ENCODE measurements at places on chromosomes 11 and 22. TPM values are rescaled to one million over a fixed set of nuclear protein-coding genes. Genes with fewer than 3 reads are reported as not detected.

GRCh38 chr11:85266646-85267045, 360.5 kb downstream of the DLG2 start:
- DNase-seq: no peak

The TMEM121B gene
- total RNA-seq: 0.04 TPM

DNA sequence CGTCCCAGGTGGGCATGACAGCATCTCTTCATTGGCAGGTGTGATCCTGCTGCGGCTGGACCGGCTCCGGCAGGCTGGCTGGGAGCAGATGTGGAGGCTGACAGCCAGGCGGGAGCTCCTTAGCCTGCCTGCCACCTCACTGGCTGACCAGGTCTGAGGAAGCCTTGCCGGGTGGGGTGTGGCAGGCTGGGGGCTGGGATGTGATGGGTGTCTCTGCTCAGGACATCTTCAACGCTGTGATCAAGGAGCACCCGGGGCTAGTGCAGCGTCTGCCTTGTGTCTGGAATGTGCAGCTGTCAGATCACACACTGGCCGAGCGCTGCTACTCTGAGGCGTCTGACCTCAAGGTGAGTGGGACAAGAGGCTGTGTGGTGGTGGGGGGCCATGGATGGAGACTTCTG, 3.5 kb downstream of the LARGE2 start:
- DNase-seq: no peak

DNA sequence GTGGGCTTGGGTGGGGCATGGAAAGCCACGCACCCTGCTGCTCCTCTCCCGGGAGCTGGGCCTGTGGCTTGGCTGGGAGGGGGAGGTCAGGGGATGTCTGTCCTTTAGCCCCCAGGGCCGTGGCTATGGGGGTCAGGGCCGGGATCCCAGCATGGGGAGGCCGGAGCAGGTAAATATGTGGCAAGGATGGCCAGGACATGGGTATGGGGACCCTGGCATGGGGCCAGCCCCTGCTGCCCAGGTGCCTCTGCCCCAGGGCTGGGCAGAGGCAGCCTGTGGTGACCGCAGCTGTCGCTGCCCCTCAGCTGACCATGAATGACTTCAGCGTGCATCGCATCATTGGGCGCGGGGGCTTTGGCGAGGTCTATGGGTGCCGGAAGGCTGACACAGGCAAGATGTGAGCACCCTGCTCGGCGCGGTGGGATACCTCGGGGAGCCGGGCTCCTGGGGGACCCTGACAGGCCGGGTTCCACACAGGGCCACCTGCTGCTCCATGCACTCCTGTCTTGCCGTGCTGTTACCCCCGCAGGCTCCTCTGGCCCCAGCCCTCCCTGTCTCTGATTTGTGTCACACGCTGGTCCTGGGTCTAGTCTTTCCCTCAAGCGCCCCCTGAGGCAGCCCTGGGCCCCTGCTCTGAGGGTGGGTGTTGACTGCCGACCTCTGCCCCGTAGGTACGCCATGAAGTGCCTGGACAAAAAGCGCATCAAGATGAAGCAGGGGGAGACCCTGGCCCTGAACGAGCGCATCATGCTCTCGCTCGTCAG, 8.1 kb upstream of the ANKRD13D start:
- no peak for DNase-seq

The TENM4 gene
- 25.1 TPM for total RNA-seq

The DEFB131B gene
- not detected for total RNA-seq

DNA sequence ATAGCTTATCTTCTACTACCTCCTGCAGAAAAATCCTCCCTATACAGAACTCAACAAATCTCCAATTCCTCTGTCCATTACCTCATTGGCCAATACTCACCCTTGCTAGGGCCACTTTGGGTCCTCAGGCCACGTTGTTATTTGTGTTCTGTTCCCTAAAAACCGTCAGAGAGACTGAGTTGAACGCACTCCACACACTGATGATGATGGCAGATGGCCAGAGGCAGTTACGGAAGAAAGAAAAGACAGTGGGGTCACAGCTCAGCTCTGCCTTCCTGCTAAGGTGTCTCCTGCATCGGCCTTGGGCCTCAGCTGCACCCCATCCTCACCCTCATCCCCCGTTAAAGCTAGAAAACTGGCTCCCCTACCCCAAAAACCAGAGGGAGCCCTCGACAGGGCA, 66.2 kb downstream of the MICAL3 start:
- no peak for DNase-seq

DNA sequence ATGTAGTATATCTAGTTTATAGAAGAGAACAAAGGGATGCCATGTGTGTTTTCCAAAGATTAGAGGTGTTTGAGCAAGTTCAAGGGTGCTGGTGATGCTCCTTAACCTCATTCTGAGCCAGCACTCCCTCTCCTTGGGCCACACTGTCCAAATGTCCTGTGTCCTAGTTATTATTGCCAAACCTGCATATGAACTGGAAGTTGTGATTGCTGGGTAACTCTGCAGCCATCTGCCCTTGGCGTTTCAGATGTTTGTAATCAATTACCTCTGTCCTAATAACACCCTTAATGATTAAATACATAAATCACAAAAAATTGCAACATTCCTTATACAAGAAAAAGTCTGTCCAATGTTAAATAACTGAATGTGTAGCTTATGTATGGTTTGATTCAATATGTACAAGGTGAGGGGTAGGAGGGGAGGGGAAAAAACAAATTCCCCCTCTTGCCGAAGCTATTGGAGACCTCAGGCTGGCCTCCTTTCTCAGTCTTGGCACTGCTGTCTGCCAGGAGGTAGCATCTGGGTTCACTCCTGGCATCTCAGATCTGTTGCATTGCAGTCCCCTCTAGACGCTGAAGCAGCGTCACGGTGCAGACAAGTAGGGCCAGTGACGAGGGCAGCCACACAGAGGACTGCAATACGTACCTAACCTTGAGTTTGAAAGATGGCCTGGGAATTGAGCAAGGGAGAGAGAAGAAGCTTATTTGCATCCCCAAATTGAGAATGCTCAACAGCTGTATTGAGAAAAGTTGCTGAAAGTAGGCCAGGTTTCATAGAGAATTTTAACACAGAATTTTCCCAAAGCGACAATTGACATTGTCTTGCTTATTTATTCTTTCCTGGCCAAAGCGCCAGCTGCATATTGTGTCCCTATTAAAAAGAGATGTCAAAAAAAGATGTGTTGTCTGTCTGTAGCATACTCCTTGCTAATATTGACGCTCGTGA, 89.6 kb upstream of the ARHGAP32 start:
- no peak for DNase-seq

The MRPL48 gene
- total RNA-seq: 58.3 TPM

- DNase-seq: no peak
These were observed 75.4 kb downstream of the ZBTB16 start for GRCh38 chr11:114134870-114135269.

The MYO7A gene
- 0.27 TPM for total RNA-seq

The OR8B3 gene
- total RNA-seq: not detected

DNA sequence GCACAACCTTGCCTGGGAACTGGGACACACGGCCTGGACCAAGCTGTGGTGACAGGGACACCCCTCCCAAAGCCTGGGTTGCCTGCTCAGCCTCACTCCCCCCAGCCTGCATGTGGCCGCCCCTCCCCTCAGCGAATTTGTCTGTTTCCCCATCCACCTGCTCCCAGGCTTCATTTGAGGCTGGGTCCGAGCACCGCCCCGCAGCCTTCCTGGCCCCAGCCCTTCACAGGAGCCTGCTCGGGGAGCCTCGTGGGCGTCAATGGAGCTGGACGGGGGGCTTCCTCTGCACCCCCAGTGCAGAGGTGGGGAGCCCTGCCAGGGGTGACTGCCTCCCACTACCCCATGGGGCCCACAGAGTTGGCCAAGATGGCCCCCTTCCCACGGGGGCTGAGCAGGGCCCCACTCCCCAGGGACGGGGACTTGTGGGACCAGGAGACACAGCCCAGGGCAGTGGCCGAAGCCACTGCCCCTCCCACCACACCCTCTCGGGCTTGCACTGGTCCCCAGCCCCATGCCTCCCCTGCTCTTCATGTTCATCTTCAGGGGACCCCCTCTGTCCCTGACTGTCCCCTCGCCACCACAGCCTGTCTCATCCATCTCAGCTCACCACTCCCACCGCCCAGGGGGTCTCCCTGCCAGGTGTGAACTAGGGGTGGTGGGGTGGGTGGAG, 91.7 kb downstream of the WNT7B start:
- DNase-seq: no peak

DNA sequence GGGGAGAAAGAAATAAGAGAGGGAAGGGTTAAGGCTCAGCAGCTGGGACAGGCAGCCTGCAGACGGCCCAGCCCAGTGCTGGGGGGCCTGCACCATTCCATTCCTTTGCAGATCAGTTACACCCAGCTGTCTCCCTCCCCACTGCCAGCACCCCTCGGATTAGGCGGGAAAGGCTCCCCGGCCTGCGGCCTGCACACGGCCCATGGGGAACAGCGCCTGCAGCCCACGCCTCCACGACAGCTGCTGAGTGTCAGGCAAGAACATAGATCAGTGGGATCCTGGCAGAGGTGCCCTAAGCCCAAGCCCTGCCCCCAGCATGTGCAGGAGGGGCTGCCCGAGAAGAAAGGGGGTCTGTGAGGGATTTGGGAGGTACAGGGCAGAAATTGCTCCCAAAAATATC, 65.8 kb upstream of the MYOD1 start:
- no peak for DNase-seq

The PATE2 gene
- total RNA-seq: not detected

The EMSY gene
- total RNA-seq: 11.5 TPM

All from foreskin keratinocyte (primary cell).